AG09309 (cell line): ENCODE measurements at places on chromosomes 7 and 10.
A peak's percentile ranks its signal among the peaks of the same experiment; 100 is the strongest.

DNA sequence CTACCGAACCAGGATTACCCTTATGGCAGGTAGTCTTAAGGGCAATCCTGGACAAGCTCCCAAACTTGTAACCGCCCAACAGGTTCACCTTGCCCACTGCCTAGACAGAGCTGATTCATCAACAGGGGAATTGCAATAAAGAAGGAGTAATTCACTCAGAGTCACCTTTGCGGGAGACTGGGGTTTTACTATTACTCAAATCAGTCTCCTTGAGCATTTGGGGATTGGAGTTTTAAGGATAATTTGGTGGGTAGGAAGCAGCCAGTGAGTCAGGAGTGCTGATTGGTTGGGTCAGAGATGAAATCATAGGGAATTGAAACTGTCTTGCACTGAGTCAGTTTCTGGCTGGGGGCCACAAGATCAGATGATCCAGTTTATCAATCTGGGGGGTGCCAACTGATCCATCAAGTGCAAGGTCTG is 25.3 kb downstream of the HK1 start:
- no peak for DNase-seq

GRCh38 chr7:134669845-134670373 is 23.3 kb downstream of the BPGM start:
- DNase-seq = no peak

DNA sequence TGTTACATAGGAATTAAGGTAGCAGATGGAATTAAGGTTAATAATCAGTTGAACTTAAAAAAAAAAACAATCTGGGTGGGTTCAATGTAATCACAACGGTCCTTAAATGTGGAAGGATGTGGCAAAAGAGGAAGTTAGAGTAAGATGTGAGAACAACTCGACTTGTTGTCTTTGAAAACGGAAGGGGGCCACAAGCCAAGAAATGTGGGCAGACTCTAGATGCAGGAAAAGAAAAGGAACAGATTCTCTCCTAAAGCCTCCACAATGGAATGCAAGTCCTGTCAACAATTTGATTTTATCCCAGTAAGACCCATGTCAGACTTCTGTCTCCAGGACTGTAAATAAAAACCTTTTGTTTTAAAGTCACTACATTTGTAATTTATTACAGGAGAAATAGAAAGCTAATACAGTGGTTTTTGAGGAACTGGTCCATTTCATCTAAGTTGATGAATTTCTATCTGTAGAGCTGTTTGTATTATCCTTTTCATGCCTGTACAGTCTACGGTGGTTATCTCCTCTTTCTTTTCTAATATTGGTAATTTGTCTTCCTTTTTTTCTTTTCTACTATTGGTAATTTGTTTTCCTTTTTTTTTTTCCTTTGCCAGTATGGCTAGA is 8.6 kb downstream of the MCMBP start:
- no peak for DNase-seq

- no peak for DNase-seq
Measured at GRCh38 chr10:47243791-47244190, 56.2 kb upstream of the GDF10 start.

DNA sequence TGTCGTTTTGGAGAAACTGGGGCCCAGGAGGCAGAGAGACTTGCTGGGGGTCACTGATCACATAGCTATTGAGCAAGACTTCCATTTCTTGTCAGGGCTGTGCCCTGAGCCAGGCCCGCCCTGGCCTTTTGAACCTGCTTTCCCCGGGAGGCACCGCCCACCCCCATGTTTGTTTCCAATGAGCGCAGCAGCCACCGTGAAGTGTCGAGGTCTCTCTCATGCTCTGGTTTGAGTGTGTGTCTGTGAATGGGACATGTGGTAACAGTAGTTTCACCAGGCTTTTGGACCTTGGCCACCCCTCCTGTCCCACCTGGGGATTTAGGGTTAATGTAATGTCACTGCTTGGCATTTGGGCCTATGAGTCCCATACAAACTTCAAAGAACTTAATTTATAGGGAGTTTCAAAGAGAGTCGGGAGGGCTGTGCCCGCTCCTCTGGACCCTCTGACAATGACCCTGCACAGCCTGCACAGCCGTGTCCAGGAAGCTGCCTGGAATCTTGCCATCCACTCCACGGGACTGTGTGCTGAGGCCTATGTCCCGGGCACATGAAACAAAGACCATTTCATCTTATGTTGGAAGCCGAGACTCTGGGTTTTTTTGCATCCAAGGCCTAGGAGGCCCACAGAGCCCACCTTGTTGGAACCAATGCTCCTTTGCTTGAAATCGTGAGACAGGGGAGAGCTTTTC is 6.3 kb downstream of the PRF1 start:
- no peak for DNase-seq

DNA sequence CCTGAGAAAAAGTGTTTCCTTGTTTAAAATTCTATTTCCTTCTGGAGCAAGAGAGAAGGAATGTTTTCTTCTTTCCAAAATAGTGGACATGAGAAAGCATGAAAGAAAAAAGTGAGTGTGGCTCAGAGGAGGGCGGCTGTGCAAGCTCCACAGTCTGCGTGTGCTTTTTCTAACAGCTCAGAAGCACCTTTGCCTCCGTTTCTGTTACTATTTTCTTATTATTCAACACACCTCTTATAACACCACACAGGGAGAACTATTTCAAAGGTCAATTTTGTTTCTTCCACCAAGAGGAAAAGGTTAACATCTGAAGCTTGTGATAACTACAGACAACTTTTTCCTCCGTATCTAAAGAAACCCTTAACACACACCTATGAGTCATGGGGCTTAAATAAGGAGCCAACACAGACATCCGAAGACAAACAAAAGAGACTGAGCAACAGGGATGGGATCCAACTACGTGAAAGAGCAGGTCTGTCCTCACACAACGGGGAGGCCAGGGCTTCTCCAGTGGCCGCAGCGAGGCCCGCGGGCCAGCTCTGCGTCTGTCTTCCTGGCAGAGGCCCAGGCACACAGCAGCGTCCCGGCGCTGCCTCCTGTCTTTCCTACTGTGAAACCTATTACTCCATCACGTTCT is 36.2 kb upstream of the NCAPG2 start:
- DNase-seq = peak; percentile 46

GRCh38 chr7:135245226-135246190 is 11.9 kb downstream of the STRA8 start:
- no peak for DNase-seq

GRCh38 chr7:2965745-2966270 is 77.9 kb downstream of the CARD11 start:
- no peak for DNase-seq

DNA sequence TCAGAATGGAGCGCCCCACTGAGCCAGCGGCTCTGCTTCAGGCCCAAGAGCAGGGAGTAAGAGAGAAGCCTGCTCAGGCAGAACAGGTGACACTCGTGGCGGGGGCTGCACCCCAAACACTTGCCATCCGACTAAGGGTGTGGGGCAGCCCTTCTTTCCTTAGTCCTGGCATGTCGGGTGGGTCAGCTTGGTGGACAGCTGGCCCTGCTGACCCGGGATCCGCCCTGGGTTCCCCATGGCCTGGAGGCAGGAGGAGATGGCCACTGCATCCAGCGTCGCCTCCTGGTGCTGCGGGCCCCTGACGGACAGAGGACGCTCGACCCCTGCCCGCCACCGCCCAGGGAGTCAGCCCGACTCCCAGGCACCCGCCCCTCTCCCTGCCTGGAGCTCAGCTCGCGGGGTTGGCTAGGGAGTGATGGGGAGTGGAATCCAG is 1.2 kb upstream of the PAOX start:
- no peak for DNase-seq

- no peak for DNase-seq
Measured at GRCh38 chr10:109207361-109207760, 716.0 kb downstream of the XPNPEP1 start.

DNA sequence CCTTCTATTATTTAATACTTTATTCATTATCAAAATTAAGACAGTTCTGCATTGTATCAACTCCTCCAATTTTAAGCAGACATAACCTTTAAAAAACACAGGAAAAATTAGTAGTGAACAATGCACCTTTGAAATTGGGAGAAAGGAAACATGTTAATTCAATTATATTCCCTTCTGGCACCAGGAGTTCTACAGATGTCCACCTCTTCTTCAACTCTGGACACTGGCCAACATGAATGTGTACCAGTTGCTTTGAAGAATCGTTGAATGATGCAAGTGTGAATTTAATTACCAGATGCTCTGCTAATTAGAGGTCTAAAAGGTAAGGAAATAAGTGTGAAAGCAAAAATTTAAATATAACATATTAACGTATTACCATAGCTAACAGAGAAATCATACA is 206.7 kb upstream of the IGFBP3 start:
- no peak for DNase-seq

DNA sequence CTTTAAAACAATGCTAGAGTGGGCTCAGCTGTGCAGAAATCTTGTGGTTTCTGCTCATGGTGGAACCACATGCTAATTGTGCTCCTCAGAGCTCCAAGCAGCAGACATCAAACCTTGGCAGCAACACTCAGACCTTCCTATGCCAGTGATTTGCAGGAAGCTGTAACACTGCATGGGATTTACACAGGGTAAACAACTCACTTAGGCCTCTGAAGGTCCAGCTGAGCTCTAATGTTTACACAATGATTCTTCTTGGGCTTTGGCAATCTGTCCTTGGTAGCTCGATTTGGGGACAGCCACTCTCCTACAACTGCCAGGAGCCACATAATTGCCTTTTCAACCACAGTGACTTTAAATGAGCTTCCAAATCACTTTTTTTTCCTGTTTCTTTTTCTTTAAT is 97.7 kb upstream of the PDLIM1 start:
- DNase-seq = no peak

DNA sequence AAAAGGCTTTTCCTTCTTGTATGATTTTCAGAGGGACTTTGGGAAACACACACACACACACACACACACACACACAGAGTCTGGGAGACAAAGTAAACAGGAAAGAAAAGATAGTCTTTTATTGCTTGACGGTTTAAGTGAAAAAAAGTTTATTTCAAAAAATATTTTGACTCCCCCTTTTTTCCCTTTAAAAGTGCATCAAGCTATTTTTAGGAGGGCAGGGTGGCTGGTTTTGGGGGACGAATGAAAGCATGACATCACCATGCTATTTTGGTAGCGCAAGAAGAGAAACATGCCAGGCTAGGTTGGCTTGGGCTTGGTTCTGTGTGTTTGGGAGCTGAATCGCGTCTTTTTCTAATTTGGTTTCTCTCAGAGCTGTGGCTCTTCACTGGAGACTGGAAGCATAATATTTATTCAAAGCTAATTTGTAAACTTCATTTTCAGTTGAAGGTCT is 129.2 kb downstream of the BAMBI start:
- no peak for DNase-seq

- no peak for DNase-seq
Measured at GRCh38 chr7:50828801-50829200, 46.1 kb upstream of the GRB10 start.

- peak; percentile 27 for DNase-seq
Measured at GRCh38 chr10:110651044-110651958, 7.2 kb downstream of the RBM20 start.

DNA sequence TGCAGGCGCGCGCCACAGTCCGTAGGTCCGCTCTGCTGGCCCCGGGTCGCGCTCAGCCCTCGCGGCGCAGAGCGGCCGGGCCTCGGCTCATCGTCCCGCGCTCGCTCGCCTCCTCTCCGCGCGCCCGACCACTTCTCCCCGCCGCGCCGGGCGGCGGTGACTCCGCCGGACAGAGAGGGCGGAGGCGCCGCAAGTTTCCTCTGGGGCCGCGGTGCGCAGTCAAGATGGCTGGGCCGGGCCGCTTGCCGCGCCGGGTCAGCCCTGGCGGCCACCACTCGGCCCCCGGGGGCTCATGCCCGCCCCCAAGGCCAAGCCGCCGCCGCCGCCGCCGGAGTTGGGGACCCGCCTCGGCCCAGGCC is 441 bp downstream of the FZD8 start:
- no peak for DNase-seq

DNA sequence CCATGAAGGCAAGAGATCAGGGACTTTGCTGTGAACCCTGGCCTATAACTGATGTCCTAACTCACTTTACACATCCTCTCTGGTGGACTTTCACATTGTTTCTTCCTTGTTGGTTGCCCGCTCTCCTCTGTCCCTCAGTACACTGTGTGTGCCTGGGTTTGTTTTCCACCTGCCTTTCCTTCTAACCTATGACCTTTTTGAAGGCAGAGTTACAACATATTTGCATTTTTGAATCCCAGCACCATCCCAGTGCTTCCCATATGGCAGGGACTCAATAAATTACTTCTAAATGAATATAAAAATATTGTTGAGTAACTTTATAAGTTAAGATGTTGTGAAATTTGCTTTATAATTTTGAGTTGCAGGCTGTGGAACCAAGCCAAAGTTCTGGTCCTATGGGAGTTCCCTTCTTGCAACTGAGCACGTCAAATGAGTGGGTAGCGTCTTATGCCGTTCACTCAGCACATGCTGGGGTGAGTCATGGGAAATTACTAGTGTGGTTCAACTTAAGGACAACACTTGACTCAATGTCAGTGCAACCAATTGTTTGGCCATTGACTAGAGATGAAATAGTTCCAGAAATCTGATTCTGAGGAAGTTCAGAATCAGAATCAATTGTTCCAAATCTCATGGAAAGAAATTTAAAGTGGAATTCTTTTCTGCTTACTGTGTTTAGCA is 250.9 kb downstream of the TWIST1 start:
- peak; percentile 100 for DNase-seq

DNA sequence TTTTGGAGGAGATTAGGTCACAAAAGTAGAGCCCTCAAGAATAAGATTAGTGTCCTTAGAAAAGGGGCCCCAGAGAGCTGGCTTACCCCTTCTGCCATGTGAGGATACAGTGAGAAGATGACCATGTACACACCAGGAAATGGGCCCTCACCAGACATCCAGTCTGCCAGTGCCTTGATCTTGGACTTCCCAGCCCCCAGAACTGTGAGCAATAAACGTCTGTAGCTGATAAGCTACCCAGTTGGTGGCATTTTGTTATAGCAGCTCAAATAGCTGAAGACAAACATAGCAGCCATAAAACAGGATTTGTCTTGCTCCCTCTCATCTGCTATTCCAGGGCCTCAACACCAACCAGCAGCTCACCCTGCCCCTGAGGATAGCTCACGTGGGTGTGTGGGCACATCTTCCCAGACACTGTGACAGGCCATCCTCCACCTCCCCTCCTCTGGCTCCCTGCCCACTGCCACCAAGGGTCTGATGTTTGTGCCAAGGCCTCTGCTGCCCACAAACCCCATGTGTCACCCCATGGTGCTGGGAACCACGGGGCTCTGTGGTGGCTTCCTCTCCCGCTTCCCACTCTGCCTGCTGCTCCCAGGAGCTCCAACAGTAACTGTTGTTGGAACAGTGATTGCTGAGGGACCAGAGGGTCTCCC is 252.4 kb downstream of the USP6NL start:
- no peak for DNase-seq

GRCh38 chr10:53453196-53453595 is 680.6 kb upstream of the MBL2 start:
- DNase-seq = no peak
